M059J (cell line): ENCODE measurements at places on chromosomes 4 and X. TPM values are rescaled to one million over a fixed set of nuclear protein-coding genes. Genes with fewer than 3 reads are reported as not detected.

HSFX3 gene
- total RNA-seq: not detected in 2 replicates

SMIM10 gene
- 12.6 and 13.4 TPM in 2 replicates for total RNA-seq

MAGEA10 gene
- total RNA-seq: 3.9 and 4.5 TPM in 2 replicates

GRCh38 chrX:31555506-31555905 is 483.7 kb upstream of the FTHL17 start:
- DNase-seq: no peak

- no peak for DNase-seq
Measured at GRCh38 chrX:16762579-16762978, 23.7 kb upstream of the TXLNG start.
